Stimulated activated CD4-positive, alpha-beta T cell treated with anti-CD3 and anti-CD28 coated beads, Interleukin-15, amount 100 ng/mL, for 1 hour (primary cell): ENCODE measurements at places on chromosomes 7 and 10.

DNA sequence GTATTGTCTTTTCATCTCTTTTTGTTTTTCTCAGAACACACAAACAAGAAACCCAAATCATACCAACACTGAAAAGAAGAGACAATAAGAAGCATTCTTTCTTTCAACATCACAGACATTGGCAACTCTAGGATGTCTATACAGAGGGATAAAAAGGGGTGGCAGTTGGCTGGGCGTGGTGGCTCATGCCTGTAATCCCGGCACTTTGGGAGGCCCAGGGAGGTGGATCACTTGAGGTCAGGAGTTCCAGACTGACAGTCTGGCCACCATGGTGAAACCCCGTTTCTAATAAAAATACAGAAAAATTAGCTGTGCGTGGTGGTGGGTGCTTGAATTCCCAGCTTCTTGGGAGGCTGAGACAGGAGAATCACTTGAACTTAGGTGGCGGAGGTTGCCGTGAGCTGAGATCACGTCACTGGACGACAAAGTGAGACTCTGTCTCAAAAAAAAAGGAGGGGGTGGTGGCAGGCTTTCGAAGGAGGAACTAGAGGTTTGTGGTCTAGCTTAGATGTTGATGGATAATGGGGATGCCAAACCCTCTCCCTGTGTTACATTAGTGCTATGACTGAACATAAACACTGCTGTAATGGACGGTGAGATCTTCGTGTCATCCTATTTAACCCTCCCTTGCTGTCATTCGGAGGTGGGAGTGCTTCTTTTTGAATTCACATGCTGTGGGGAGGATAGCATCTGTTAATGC is 9.4 kb downstream of the CNNM2 start:
- no peak for DNase-seq

DNA sequence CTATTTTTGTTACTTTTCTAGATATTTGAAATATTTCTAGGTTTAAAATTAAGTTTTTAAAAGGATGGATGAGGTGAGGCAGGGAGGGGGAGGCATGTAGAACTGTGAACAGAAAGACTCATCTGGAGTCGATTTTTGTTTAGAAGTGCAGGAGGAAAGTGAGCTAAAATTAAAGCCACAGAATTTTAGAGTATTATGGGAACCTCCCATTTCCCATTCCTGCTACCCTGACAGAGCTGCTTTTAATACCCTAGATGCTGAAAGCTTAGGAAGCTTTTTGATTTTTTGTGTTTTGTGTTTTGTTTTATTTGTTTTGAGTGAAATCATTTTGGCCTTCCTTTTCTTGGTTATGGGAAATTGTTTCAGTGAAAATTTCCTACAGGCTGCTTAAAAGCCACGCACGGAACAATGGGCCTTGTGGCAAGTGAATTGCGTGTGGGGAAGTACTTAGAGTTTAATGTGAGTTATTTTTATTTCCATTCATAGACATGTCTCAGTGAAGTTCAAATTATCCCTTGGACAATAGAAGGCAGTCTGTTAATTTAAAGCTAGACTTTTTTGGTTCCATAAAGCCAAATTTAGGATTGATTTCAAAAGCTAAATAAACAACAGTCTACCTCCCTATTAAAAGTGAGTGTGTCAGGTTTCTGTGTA is 102.0 kb upstream of the HDAC9 start:
- no peak for DNase-seq

DNA sequence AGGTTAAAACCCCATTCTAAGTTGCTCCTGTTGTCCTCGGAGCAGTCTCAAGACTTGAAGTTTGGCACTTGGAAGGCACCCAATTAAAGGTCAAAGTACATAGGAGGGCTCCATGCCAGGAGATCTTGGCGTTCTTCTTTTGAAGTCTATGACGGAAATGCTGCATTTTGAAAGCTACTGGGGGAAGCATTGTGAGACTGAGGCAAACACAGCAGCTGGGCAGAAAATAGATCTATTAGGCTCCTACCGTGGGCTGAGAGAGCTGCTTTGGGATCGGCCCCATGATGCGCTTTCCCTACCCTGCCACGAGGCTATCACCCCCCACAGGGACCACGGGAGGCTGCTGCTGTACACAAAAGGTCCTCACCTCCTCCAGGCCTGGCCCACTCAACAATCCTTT is 20.0 kb downstream of the KIAA1549 start:
- no peak for DNase-seq

GRCh38 chr10:49593998-49594397 is 16.1 kb upstream of the SLC18A3 start:
- no peak for DNase-seq

DNA sequence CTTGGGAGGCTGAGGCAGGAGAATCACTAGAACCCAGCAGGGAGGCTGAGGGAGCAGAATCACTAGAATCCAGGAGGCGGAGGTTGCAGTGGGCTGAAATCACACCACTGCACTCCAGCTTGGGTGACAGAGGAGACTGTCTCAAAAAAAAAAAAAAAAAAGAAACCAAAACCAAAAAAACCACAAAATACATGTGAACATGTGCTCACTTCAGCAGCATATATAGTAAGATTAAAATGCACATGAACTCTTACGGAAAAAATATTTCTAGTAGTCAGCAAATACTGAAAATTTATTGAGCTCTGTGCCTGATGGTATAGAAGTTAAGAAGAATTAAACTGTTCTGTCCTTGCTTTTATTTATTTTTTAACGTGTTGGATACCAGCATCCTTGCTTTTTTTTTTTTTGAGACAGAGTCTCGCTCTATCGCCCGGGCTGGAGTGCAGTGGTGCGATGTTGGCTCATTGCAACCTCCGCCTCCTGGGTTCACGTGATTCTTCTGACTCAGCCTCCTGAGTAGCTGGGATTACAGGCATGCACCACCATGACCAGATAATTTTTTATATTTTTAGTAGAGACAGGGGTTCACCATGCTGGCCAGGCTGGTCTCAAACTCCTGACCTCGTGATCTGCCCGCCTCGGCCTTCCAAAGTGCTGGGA is 9.6 kb upstream of the ZNF487 start:
- DNase-seq, result no peak

- DNase-seq, result no peak
These were observed 550.0 kb downstream of the TNS3 start for GRCh38 chr7:47031786-47032535.

- DNase-seq, result no peak
These were observed 51.8 kb upstream of the AGR3 start for GRCh38 chr7:16933296-16934279.

GRCh38 chr10:13904064-13904463 is 317.3 kb downstream of the PRPF18 start:
- no peak for DNase-seq
